ENCODE measurements at places on chromosomes 12 and 14.

GRCh38 chr14:29442696-29443095 lies 485.0 kb downstream of the PRKD1 start:
- no peak for DNase-seq

DNA sequence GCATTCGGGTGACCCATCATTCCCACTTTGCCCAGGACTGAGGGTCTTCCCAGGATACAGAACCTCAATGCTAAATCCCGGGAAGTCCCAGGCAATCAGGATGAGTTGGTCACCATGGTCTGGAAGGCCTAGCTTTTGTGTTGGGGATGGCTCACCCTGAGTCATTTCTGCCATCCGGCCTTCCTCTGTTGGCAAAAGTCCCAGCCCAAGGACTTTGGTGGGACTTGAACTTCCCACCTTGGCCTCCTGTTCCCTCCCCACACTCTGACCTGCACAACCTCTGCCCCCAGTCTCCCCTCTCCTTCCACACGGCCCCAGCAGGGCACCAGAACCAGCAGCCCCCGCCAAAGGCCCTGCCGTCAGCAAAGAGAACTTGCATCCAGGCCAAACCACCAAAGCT lies 24.6 kb upstream of the NCOR2 start:
- no peak for DNase-seq

DNA sequence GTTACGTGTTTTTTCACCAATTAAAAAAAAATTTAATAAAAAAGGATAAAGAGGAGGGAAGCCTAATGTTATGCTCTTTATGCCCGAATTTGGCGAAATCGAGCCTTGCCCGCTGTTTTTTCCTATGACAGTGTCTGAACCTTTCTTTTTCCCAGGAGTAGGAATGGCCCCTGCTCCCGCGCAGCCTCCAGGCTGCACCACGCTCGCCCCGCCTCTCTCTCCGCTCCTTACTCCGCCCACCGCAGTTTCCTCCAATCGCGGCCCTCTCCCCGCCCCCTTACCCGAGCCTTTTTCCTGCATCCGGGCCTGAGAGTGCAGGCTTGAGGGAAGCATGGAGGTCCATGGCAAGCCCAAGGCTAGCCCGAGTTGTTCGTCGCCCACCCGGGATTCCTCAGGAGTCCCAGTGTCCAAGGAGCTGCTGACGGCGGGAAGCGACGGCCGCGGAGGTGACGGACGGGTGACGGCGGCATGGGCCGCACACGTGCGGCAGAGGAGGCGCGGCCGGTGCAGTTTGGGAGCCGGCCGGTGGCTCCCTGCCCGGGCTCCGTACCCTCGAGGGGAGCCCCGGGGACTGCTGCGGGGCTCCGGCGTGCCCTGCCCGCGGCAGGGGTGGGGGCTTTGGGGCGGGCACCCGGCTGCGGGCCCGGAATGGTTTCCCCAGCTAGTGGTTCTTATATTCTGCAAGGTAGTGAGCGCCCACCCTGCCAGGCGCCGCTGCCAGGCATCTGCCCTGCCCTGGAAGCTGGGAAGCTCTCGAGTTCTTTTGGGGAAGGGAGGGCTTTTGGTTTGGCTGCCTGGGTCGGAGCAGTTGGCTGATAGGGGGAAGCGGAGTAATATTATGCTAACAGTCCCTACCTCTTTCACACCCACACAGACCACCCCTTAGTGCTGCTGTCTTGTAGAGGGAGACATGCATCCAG lies at the start of gene NOPCHAP1:
TSS of gene NOPCHAP1 (plus strand) at position 295 of the 920 bp plus-strand sequence. CDS start at position 332, 37 bp downstream.
- peak; percentile 49 for DNase-seq

DNA sequence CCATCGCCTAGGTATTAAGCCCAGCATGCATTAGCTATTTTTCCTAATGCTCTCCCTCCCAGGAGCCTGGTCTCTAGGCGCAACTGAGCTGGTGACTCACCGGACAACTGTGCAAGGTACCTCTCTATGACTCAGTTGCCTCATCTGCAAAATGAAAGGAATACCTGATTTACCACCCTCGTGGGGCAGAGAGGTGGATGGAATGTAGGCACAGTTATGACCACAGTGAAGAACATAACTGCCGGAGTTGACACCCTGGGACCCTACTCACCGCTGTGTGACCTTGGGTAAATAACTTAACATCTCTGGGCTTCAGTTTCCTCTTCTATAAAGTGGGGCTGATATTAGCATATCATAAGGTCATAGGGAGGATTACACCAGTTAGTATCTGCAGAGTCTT lies 22.6 kb downstream of the BCL11B start:
- DNase-seq = no peak

Data from NCI-H2081 treated with DMSO at 0.1 percent for 48 hours (cell line).